ACHN (cell line): ENCODE measurements at places on chromosomes 16 and 17.

GRCh38 chr16:22890976-22891375 is 77.0 kb downstream of the HS3ST2 start:
- no peak for DNase-seq

DNA sequence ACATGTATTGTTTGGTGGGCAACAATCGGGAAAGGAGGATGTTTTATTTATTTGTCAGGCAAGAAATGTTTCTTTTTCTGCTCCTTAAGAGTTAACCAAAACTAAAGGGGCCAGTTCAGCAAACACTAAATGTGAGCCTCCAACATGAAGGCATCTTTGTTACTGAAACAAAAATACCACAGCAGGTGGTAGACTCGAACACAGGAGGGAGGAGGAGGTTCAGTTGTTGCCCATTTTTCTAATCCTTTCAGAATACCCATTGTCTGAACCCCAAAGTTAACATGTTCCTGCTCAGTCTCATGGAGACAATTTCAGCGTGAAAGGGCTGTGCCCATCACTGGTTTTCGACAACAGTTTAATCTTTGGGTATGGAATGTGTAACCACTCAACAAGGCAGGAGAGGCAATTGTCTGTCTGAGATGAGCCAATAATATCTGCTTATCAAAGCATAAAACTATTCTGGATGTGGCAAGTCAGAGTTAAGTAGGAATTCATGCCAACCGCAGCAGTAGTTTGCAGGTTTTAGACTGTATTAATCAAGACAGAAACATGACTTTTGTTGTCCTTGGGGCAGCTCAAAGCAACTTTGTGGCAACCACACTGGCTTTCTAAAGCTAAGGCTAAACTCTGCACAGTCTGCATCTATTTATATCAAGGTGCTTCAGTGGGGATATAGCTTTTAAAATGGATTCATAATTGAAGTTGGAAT is 211.7 kb downstream of the FTO start:
- no peak for DNase-seq

DNA sequence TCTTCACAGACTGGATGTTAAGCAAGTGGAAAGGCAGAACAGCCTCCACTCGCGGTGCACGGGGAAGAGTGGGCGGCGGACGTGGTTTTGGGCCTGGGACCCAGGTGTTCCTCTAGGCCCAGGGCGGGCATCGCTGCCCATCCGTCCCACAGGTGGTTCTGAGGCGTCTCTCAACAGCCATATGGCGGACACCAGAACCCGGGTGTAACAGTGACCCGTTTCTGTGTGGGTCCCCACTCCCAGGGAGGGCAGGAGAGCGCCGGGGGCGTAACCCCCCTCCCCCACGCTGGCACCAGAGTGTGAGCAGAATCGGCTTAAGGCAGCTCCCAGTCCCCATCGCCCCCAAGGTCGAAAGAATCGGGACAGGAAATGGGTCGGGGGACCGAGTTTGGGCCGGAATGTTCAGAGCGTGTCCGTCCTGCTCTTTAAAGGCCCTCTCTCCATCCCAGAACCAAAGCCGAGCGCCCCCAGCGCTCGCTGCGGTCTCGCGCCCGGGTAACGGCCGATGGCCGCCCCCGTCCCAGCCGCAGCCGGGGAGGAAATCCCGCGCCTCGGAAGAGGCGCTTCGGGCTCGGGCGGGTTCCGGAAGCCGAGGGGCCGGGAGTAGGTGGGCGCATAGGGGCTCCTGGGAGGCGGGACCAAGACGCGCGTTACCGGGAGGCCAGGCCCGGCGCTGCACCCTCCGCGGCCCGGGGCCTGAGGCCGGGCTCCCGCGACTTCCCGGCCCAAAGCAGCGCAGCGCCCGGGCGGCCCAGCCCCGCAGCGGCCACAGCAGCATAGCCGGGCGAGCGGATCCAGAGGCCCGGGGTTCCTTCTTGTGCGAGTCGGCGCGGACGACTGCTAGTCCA is at the start of gene TK2:
Gene TK2 (minus strand): TSS at position 839 of the 848 bp plus-strand sequence. CDS start 61 bp downstream, at position 778.
- DNase-seq, result peak; percentile 69

GRCh38 chr17:55969562-55970324 is 183.5 kb upstream of the ANKFN1 start:
- DNase-seq, result no peak

DNA sequence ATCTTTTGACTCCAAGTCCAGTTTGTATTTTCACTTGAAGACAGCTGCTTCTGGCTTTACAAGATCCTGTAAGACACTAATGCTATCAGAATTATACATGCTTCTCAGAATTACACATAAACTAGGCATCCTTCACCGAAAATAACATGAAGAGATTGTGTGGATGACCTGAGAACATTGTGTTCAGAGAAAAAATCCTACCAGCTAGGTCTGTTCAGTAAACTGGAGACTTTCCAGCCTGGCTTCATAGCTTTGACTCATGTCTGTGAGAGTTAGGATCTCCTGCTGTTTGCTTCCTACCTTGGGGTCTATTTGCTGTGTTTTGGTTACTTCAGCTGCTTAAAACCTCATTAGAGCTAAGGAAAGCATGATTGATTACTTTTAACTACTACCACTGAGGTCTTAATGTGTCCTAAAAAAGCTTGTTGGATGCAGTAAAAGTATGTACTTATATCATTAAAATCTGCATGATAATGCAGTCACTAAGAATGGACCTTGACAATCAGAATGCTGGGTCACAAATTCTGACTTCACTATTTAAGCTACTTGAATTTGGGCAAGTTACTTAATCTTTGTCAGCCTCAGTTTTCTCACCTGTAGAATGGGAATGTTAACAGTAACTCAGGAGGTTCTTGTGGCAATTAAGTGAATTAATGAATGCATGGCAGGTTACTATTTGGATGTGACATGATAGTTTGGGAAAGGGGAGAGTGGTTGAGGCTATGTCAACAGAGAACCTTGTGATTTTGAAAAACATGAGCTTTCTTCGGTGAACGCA is 8.0 kb upstream of the MYH13 start:
- no peak for DNase-seq

DNA sequence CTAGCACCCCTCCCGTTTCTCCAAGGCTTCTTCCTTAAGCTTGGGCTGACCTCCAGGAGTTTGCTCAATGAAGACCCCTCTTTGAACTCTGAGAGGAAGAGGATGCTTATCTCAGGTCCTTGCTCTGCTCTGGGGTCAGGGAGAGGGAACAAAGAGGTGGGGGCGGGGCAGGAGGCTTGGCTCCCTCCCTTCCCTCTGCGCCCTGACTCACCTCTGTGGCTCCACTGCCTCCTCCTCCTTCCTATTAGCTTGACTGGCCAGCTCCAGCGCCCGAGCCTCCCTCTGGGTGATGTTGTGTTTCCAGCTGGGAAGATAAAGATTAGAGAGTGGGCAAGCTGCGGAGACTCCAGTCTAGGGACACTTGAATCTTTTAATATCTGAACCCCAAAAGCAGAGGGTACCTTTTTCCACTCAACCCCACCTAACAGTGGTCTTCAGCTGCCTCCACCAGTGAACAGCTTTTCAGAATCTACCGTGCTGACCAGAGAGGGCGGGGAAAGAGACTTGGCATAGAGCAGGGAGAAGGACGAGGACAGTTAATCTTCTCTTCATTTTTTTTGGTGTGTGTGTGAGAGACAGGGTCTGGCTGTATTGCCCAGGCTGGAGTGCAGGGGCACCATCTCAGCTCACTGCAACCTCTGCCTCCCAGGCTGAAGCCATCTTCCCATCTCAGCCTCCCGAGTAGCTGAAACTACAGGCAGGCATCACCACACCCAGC is 6.7 kb downstream of the GIP start:
- peak; percentile 67 for DNase-seq

- DNase-seq, result no peak
Measured at GRCh38 chr16:62545039-62545438, 508.8 kb upstream of the CDH8 start.

GRCh38 chr16:68605746-68606145 is 39.4 kb upstream of the CDH3 start:
- no peak for DNase-seq

DNA sequence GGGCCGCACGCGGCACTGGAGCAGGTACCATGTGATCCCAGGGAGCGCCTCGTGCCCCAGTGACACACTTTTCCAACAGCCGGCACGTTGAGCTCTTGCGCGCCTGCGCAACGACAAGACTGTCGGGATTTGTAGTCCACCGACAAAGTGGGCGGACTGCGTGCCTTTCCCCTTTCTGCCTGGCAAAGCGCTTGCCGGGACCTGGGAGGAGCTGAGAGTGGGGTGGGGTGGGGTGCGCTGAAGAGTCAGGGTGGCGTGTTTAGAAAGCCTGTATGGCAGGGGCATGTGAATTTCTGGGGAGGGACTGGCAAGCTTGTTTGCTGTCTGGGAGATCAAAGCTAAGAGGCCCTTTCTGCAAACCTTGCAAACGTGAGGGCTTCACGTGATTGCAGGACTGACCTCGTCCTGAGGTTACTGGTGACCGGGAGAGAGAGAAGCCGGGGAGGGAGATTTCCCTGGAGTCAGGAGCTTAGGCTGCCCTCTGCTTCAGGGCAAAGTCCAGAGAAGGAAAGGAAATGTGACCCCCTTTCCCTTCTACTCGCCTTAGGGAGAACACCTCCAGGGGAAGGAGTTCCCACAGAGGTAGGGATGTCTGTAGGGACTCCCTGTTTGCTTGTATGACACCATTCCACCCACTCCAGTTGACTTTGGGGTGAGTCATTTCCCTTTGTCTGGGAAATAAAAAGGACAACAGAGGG is 429 bp upstream of the NR1D1 start:
- DNase-seq, result peak; percentile 99

DNA sequence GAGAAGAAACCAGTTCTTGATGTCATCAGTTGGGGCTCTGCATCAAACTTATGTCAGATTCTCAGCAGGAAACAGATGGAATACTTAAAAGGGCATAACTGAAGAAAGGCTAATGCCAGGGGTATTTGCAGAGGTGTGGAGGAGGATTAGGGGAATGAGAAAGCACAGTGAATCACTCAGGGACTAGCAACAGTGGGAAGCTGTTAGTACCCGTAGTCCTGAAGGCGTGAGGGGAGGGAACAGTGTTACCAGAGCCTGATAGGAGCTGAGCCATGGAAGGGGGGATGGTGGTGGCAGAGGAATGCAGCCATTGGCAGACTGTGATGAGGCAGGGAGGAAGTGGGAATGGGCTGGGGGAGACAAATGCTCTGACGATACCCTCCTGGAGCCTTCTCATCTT is 162.3 kb downstream of the UTP18 start:
- no peak for DNase-seq

- no peak for DNase-seq
Measured at GRCh38 chr16:85359147-85359822, 247.0 kb upstream of the CIBAR2 start.

DNA sequence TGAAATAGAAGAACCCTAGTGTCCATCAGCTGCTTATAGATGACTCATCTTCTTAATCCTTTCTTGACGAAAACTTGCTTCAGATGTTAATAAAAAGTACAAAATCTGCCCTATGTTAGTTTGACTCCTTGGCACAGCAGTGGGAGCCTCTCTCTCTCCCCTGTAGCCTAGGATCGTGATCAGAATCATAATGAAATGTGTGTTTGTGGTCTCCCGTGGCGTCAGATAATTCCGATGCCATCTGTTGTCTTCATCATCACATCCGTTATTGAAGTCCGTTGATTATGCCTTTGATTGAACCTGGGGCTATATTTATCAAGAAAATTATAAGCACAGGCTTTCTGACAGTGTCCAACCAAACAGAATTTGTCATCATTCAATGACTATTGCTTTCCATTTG is 102.5 kb downstream of the BMERB1 start:
- no peak for DNase-seq

- DNase-seq, result no peak
Measured at GRCh38 chr17:32303781-32304288, 38.1 kb downstream of the C17orf75 start.

DNA sequence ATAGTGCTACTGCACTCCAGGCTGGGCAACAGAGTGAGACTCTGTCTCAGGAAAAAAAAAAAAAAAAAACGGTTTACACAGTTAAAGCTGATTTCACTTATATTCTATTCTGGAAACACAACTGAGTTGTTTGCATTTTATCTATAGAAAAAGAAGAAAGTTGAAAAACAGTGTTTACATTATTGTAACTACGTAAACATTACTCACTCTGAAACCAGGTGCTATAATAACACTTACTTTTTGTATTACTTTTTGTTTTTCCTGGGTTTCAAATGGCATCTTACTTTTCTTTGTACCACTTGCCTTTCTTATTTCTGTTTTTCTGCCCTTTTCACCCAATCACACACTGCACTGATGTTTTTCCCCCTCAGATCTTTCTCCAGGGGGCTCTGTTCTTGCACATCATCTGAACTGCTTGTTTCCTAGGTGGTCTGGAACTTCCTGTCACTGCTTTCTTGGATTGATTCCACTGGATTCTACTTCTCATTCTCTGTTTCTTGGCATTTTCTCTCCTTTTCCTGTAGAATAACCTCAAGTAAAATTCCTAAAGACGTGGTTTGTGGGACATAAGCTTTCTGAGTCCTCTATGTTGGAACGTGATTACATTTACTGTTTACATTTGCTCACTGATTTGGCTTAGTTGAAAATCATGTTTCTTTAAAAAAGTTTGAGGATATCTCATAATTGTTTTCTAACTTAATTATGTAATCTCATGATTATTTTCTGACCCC is 142.1 kb downstream of the HS3ST3B1 start:
- no peak for DNase-seq

- DNase-seq, result peak; percentile 46
Measured at GRCh38 chr17:76735006-76735405, 2.1 kb downstream of the SRSF2 start.

DNA sequence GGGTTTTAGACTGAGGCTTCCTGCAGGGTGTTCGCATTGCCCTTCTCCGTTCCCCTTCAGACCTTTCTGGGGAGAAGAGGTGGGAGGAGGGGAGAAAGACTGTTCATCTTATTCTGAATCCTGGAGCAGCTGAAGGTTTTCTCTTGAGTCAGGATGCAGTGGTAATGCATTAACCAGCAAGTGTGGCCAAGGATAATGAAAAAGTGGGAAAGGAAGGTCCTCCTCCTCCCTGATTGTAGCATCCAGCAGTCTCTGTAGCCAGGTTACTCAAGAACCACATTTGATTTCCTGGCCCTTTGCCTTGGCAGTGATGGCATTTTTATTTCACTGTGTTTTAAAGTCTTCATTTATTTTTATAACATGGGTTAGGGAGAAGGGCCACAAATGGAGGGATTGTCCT is 59.1 kb downstream of the CYLD start:
- DNase-seq, result peak; percentile 16

DNA sequence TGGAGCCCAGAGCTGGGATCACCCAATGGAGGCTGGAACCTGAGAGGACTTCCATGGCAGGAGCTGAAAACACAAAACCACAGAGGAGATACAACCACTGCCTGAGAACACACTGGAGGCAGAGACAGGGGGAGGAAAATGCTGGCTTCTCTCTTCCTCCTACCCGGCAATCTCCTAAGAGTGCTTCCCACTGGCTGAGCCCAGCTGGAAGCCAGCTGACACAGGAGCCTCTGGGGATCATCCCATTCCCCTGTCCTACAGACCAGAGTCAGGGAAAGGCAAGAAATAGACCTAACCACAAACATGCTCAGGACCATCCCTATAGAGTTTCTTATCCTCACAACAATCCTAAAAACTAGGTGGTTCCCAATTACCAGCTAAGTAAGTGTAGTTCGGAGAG is 112.4 kb upstream of the CDH5 start:
- DNase-seq, result no peak

- no peak for DNase-seq
Measured at GRCh38 chr16:48421741-48422140, 36.5 kb upstream of the SIAH1 start.
